ENCODE measurements at places on chromosomes 4 and X. TPM values are rescaled to one million over a fixed set of nuclear protein-coding genes. Genes with fewer than 3 reads are reported as not detected.

ZDHHC15 gene
- not detected for total RNA-seq

RPGR gene
- total RNA-seq: 6.1 TPM

NOX1 gene
- not detected for total RNA-seq

XG gene
- not detected for total RNA-seq

- no peak overlapping the region for H3K4me3 ChIP-seq
- peaks cover 3% of the 10 kb centered on the region for H3K4me1 ChIP-seq
- H3K36me3 ChIP-seq: no peaks in the 10 kb centered on the region
- H3K27ac ChIP-seq: no peak overlapping the region
- H3K27me3 ChIP-seq: peaks cover 9% of the 10 kb centered on the region
Measured at GRCh38 chr4:40800064-40800463, 50.3 kb downstream of the NSUN7 start.

GRCh38 chr4:60944060-60944459, 256.1 kb upstream of the ADGRL3 start:
- H3K27ac ChIP-seq: no peak overlapping the region
- no peaks in the 10 kb centered on the region for H3K36me3 ChIP-seq
- H3K4me3 ChIP-seq: no peak overlapping the region
- no peaks in the 10 kb centered on the region for H3K27me3 ChIP-seq
- DNase-seq: no peak

DNA sequence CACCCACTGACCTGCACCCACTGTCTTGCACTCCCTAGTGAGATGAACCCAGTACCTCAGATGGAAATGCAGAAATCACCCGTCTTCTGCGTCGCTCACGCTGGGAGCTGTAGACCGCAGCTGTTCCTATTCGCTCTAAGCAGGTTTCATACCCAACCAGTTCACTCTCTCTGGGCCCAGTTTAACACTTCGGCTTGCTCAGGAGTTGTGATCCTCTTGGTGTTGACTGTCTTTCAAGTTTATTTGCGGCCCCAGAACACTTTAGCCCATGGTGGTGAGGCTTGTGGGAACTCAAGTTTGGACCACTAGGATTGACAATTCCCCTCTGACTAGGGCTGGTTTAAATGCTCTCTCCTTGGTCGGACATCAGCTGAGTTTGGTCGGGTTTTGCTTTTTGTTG, 147.0 kb downstream of the DACH2 start:
- H3K4me3 ChIP-seq: no peak overlapping the region
- H3K27ac ChIP-seq: no peak overlapping the region
- H3K4me1 ChIP-seq: no peaks in the 10 kb centered on the region
- DNase-seq: no peak
- H3K27me3 ChIP-seq: no peaks in the 10 kb centered on the region

- peaks cover 1% of the 10 kb centered on the region for H3K4me1 ChIP-seq
- no peak overlapping the region for H3K4me3 ChIP-seq
- H3K27ac ChIP-seq: no peak overlapping the region
- DNase-seq: no peak
- peaks cover 9% of the 10 kb centered on the region for H3K36me3 ChIP-seq
Measured at GRCh38 chr4:54011201-54011600, 53.2 kb downstream of the CHIC2 start.

GRCh38 chr4:6123116-6123515, 77.2 kb downstream of the JAKMIP1 start:
- peaks cover 2% of the 10 kb centered on the region for H3K36me3 ChIP-seq
- DNase-seq: no peak
- no peak overlapping the region for H3K4me3 ChIP-seq
- no peaks in the 10 kb centered on the region for H3K27me3 ChIP-seq

- H3K4me1 ChIP-seq: peaks cover 44% of the 10 kb centered on the region
- no peak overlapping the region for H3K4me3 ChIP-seq
- peak; percentile 54 for DNase-seq
- H3K27me3 ChIP-seq: peaks cover 25% of the 10 kb centered on the region
- no peaks in the 10 kb centered on the region for H3K36me3 ChIP-seq
Measured at GRCh38 chr4:139857021-139857420, 191.4 kb downstream of the MGST2 start.

GRCh38 chr4:4341861-4342650, 44.8 kb upstream of the NSG1 start:
- no peaks in the 10 kb centered on the region for H3K36me3 ChIP-seq
- no peak overlapping the region for H3K4me3 ChIP-seq
- no peak for DNase-seq

GRCh38 chrX:153766098-153766817, 2.2 kb downstream of the PLXNB3 start:
- no peak overlapping the region for H3K4me3 ChIP-seq
- H3K27ac ChIP-seq: no peak overlapping the region
- no peaks in the 10 kb centered on the region for H3K27me3 ChIP-seq
- peaks cover 5% of the 10 kb centered on the region for H3K4me1 ChIP-seq
- no peaks in the 10 kb centered on the region for H3K36me3 ChIP-seq
- DNase-seq: no peak

- no peak for DNase-seq
- peaks cover 1% of the 10 kb centered on the region for H3K36me3 ChIP-seq
- no peaks in the 10 kb centered on the region for H3K27me3 ChIP-seq
- peak overlapping the region; percentile 78 for H3K4me3 ChIP-seq
- peaks cover 19% of the 10 kb centered on the region for H3K4me1 ChIP-seq
Measured at GRCh38 chrX:16711893-16712547, 449 bp downstream of the CTPS2 start.

GRCh38 chr4:183788308-183788905, 116.7 kb upstream of the STOX2 start:
- H3K4me3 ChIP-seq: no peak overlapping the region
- peaks cover 20% of the 10 kb centered on the region for H3K27me3 ChIP-seq
- no peak for DNase-seq
- H3K4me1 ChIP-seq: no peaks in the 10 kb centered on the region

DNA sequence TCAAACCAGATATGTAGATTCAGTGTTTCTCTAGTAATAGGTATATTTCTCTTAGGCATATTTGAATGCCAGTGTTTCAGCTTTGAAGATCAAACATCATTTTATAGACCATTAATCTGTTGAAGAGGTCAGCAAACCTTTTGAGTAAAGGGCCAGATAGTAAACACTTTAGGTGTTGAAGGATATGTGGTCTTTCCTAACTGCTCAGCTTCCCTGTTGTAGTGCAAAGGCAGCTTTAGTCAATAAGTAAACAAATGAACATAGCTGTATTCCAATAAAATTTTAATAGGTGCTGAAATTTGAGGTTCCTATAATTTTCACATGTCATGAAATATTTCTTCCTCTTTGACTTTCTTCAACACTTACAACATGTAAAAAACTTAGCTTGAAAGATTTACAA, 201.6 kb downstream of the ADGRL3 start:
- no peak overlapping the region for H3K4me3 ChIP-seq
- H3K27ac ChIP-seq: no peak overlapping the region
- no peak for DNase-seq
- H3K27me3 ChIP-seq: no peaks in the 10 kb centered on the region
- no peaks in the 10 kb centered on the region for H3K4me1 ChIP-seq

- H3K4me1 ChIP-seq: no peaks in the 10 kb centered on the region
- no peak overlapping the region for H3K27ac ChIP-seq
- no peak overlapping the region for H3K4me3 ChIP-seq
- H3K36me3 ChIP-seq: peaks cover 13% of the 10 kb centered on the region
- peak; percentile 61 for DNase-seq
Measured at GRCh38 chrX:139766545-139766983, 58.6 kb upstream of the MCF2 start.

DNA sequence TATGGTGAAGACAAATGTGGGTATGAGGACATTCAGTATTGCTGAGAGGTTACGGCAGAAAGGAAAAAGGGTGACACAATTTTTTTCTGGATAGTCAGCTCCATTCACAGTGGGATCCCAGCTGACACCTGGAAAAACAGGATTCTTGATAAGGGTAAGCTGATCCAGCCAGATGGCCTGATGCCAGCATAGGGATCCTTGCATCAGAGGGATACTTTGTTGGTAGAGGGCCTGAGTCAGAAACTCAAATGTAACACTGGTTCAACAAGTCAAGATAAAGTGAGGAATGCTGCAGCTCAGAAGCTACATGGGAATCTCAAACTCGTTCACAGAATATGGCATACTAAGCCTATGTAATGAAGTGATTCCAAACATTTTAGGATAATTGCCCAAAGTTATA, 726.7 kb downstream of the C4orf33 start:
- H3K36me3 ChIP-seq: no peaks in the 10 kb centered on the region
- DNase-seq: no peak
- no peak overlapping the region for H3K4me3 ChIP-seq
- H3K27me3 ChIP-seq: no peaks in the 10 kb centered on the region
- no peak overlapping the region for H3K27ac ChIP-seq

- H3K4me1 ChIP-seq: no peaks in the 10 kb centered on the region
- H3K36me3 ChIP-seq: no peaks in the 10 kb centered on the region
- DNase-seq: no peak
Measured at GRCh38 chr4:79514621-79515329, 106.7 kb upstream of the GK2 start.

- H3K27me3 ChIP-seq: no peaks in the 10 kb centered on the region
- H3K36me3 ChIP-seq: no peaks in the 10 kb centered on the region
- H3K4me3 ChIP-seq: no peak overlapping the region
- DNase-seq: no peak
- H3K27ac ChIP-seq: no peak overlapping the region
Measured at GRCh38 chrX:109954955-109955354, 48.0 kb upstream of the TMEM164 start.

DNA sequence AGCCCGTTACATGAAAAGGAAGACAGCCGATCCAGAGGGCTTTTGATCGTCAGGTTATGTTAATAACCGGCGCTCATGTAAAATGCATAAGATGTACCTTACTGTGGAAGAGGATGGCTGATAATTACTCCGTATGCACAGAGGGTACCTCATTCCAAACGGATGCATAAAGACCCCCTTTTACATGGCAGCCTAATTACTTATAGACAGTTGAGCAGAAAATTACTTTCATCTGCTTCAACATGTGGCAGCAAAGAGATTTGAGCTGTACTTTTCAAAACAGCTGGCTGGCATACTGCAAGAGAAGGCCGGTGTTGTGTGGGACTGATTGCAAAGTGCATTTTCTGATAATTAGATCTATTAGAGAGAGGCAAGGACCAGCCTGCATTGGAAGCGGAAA, 103.4 kb downstream of the SHOX start:
- H3K27me3 ChIP-seq: no peaks in the 10 kb centered on the region
- no peaks in the 10 kb centered on the region for H3K4me1 ChIP-seq
- H3K4me3 ChIP-seq: no peak overlapping the region

All from activated CD8-positive, alpha-beta memory T cell treated with anti-CD3 and anti-CD28 coated beads, Interleukin-2, amount 10 ng/mL, durations not matched to agents 7 days and 5 days (primary cell).